ENCODE measurements at places on chromosomes 7 and 10.

DNA sequence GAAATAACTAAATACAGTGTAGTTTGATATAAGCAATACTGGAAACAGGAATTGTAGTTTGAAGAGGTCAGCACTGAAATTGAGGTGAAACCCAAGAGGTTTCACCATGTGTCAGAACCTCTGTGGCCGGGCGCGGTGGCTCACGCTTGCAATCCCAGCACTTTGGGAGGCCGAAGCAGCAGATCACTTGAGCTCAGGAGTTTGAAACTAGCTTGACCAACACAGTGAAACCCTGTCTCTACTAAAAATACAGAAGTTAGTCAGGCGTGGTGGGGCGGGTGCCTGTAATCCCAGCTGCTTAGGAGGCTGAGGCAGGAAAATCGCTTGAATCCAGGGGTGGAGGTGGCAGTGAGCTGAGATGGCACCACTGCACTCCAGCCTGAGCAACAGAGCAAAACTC, 13.7 kb downstream of the AHCYL2 start:
- DNase-seq: no peak

DNA sequence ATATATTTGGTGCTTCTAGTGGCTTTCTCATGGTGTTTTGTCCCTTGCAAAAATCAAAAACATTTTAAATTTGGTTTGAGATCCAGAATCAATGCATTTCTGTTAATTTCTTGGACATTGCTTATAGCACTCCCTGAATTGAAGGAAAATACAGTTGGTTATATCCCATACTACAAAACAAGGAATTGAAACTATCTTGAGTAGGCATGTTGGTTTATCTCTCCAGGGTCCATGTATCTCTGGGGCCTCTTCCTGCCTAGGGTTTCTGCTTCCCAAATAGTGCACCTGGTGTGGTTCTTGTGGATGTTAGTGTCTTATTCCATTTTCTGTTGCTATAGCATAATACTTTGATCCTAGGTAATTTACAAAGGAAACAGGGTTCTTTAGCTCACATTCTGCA, 212.4 kb downstream of the CAMK1D start:
- DNase-seq: no peak

DNA sequence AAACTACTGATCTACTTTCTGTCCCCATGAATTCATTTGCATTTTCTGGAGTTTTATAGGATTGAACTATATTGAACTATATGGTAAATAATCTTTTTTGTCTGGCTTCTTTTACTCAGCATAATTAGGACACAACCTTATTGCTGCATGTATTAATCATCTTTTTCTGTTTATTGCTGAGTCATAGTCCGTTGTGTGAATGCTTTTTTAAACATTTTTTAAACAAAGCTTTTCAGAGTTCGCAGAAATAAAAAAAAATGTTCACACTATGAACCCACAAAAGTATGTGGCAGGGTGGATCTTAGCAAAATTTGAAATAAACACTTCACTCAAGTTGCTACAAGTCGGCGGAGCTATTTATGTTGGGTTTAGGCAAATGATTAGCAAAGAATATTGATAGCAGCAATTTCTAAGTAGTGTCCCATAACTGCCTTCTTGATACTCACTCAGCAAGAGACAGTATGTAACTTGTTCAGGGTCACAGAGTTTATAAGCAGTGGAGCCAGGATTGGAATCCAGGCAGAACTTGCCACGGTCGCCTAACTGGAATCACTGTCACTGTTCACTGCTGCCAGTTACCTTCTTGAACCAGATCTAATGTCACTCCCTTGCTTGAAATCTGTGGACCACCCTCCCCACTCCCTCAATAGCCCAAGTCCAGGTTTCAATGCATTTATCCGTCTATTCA, 5.6 kb downstream of the CH25H start:
- no peak for DNase-seq

GRCh38 chr10:100318207-100318606, 11.8 kb downstream of the PKD2L1 start:
- DNase-seq: no peak

DNA sequence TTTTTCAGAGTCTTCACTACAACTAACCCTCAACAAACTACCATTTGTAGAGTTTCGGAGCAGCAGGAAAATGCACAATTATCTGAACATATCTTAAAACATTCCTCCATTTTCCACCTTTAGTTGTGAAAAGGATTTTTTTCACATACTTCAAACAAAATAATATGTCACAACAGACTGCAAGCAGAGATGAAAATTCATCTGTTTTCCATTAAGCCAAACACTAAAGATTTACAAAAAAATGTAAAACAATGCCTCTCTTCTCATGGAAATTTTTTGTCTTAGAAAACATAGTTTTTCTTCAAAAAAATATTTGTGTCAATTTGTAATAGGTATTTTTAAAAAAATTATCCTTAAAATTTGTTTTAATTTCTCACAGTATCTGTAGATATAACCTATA, 98.9 kb downstream of the ARHGAP12 start:
- no peak for DNase-seq

DNA sequence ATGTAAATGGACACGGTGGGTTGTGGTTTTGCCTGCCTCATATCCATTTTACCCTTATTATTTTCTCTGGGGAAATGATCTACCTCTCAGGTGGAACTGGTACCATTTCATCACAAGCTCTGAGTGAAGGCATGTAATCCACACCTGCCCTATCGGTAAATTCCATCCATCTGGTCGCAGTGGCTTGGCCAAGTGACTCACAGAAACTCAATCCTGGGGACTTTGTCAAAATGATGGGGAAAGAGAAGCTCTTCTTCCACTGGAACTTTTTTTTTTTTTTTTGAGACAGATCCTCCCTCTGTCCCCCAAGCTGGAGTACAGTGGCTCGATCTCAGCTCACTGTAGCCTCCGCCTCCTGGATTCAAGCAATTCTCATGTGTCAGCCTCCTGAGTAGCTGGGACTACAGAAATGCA, 48.2 kb upstream of the ANKRD1 start:
- no peak for DNase-seq

DNA sequence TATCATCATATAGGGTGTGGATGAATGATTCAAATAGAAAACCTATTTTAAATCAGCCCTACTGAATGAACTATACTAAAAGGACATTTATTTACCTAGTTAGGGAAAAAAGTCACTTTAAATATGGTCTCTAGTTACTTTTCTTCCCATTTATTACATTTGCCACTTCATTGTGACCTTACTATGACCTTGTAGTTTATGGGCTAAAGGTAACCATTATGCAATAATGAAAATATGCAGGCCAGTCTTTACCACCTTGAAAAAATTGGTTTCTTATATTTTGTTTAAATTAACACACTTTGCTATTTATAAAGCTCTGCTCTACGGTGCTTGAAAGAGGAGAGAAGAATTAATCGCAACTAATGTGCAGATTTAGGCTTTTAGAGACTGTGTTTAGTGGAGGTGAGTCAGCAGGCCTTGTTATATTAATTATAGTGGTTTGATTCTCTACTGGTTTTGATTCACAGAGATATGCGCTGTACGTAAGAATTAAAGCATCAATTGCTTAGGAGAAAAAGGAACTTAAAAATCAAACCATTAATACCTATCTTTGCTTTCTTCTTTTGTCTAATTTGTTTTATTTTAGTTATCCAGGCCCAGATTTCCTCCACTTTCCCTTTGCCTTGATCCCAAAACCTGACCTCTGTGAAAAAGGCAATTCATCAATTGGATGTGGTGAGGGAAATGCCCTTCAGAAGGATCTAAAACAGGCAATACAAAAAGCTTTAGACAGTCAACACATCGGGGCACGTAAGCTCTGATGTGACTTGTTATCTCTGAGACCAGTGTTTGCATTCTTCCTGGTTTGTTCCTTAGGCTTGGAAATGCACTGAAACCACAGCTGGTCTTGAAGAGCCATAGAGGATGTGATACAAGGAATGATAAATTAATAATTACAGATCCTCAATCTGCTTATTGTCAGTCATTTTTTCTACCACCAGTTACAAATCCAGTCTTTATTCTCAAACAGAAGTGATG, 141.2 kb upstream of the HDAC9 start:
- no peak for DNase-seq

GRCh38 chr7:101857358-101857811, 40.0 kb downstream of the CUX1 start:
- DNase-seq: no peak

- no peak for DNase-seq
Measured at GRCh38 chr7:140003913-140004382, 58.8 kb downstream of the PARP12 start.

- no peak for DNase-seq
Measured at GRCh38 chr10:29993319-29993915, 66.0 kb downstream of the JCAD start.

DNA sequence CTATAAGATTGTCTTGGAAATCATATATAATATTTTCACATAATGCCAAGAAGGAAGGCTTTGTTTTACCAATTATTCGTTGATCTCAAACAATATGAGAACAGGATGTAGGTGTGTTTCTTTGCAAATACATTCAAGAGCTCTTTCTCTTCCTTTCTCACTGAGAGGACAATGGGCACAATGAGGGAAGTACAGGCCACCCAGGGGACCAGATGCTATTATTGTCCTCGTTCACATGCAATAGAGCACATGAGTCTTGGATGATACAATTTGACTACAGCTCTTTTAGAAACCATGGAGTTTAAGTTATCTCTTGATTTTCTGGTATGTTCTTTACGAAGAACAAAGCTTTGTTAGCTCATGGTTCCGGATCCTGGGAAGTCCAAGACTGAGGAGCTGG, 323.7 kb upstream of the KLF6 start:
- DNase-seq: no peak

GRCh38 chr10:52221923-52222322, 92.2 kb upstream of the DKK1 start:
- no peak for DNase-seq

- DNase-seq: no peak
Measured at GRCh38 chr7:43220250-43220649, 107.8 kb downstream of the HECW1 start.

GRCh38 chr7:150404805-150405583, 25.9 kb downstream of the ZNF775 start:
- peak; percentile 51 for DNase-seq

GRCh38 chr7:139791316-139791715, 13.5 kb upstream of the HIPK2 start:
- DNase-seq: no peak

DNA sequence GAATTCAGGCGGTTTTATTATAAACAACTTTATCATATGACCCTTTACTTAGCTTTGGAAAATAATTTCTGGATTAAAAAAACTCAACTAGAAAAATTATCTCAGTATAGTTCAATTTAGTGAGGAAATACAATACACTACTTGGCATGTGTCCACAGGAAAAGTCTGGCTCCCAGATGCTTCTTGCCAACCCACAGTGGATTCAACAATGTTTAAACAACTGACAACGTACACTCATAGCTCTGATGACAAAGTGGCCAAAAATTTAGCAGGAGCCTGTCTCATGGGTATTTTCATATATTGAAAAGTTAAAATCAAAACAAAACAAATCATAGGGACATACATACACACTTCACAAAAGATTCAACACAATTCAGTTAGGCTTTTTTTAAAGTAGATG, 158.8 kb downstream of the SKAP2 start:
- no peak for DNase-seq

DNA sequence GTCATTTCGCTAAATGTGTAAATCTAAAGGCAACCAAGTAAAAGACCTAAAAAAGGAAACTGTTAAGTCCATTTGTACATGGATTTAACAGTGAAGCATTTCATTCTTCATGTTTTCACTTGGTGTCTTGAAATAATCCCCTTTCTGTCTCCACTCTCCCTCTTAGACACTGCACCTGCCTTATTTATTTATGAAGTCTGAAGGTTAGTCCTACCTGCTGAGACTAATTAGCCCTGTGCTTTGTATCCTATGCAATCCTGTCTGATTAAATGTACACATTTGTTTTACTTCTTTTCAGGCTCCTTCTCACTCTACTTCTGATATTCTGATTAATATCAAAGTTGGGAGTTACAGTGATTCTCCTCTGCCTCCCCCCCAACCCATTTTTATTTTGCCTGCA, 1.9 kb upstream of the TCF7L2 start:
- DNase-seq: no peak

DNA sequence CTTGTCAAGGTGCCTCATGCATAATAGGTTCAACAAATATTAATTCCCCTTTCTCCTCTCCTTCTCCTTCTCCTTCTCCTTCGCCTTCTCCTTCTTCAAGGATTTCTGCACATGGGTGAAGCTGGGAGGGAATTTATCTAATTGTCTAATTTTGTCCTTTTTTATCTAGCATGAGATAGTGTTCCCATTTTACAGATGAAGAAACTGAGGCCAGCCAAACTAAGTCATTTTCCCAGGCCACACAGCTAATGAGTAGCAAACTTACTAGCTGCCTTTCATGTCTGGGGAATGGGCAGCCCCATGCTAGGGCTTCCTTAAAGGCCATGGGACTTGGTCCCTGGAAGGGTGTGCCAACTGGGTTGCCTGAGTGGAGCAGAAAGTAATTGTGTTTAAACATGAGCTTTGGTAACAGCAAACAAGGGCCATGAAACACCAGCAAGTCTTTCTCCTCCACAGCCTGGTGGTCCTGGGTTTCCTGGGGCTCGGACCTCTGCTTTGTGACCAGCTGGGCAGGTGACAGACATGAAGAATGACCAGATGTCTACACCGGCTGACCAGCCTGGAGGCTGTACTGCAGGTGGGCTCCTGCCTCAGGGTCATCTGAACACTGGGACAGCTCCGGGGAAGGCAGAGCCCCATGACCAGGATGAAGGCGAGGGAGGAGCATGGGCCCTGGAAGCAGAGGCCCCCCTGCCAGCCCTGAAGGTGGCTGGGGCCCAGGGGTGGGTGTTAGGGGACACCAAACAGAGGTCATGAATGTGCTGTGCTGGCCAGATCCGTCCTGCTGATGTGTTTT, 138.0 kb downstream of the PTPN20 start:
- DNase-seq: no peak

DNA sequence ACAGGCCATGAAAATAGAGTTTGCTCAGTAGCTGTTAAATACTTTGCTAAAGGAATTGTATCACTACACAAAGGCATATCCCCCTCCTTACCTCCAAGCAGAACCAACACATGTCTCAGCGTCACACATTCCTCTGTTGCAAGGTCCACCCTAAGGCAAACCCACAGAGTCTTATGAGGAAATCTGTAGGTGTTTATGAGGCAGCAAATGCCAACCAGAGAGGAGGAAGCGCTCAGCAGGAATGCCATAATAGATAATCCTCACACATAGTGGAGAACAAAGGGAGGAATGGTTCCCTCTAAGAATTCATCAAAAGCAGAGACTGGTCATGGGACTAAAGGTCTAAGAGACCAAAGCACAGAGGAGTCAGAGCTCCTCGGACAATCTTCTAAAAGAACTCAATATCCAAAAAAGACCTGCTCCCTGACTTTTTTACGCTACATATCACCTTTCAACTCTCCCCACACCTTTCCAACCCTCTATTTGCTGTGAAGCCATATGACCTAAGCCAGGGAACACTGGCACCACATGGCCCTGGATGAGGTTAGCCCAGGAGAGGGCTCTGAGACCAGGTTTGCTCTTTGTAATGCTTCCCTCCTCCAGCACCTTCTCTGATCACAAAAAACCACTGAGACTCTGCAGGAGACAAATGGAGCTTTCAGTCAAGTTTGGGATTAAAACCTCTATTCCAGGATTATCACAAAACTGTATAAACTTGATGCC, 7.3 kb downstream of the SLC25A13 start:
- no peak for DNase-seq

GRCh38 chr10:22779331-22780019, 65.1 kb upstream of the PIP4K2A start:
- no peak for DNase-seq
